CD4-positive, alpha-beta T cell treated with Interleukin-17A for 1 hour (primary cell): ENCODE measurements at places on chromosomes 4 and X.
A peak's percentile ranks its signal among the peaks of the same experiment; 100 is the strongest.

DNA sequence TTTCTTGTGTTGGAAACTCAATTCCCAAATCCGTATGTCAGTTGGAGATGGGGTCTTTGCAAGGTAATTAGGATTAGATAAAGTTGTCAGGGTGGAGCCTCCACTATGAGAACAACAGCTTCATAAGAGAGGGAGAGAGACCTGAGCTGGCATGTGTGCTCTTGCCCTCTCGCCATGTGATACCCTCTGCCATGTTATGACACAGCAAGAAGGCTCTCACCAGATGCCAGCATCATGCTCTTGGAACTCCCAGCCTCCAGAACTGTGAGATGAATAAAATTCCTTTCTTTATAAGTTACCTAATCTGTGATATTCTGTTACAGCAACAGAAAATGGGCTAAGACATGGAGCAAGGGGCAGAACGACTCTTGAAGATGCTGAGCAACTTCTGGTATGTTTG, 201.9 kb upstream of the BOD1L1 start:
- no peak for DNase-seq

DNA sequence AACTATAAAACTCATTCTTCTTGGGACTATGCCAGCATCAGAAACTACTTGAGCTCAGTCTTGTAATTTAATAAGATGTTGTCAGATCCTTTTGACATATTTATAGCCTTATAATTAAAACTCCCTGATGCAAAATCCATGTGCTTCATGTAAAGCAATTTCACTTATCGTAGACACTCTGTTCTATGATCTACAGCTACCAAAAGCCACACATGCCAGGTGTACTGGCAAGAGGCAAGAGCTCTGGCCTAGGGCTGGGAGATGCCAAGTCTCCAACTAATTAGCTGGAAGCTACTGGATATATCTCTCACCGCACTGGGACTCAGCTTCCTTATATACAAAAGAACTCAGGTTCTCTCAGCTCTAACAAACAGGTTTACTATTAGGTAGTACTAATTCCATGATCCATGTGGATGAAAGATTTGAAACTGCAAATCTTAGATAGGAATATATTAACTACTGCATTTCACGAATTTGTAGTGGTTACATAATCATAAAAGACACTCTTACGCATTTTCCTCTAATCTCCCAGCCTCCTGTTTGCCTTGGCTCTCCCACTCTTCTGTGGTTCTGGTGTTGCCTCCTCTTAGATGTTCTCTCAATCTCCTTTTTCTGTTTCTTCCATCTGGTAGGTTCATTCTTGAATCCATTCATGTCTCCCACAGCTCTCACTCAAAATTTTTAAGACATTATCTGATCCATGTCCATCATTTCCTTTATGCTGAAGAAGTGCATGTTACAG, 103.0 kb downstream of the HHIP start:
- no peak for DNase-seq

DNA sequence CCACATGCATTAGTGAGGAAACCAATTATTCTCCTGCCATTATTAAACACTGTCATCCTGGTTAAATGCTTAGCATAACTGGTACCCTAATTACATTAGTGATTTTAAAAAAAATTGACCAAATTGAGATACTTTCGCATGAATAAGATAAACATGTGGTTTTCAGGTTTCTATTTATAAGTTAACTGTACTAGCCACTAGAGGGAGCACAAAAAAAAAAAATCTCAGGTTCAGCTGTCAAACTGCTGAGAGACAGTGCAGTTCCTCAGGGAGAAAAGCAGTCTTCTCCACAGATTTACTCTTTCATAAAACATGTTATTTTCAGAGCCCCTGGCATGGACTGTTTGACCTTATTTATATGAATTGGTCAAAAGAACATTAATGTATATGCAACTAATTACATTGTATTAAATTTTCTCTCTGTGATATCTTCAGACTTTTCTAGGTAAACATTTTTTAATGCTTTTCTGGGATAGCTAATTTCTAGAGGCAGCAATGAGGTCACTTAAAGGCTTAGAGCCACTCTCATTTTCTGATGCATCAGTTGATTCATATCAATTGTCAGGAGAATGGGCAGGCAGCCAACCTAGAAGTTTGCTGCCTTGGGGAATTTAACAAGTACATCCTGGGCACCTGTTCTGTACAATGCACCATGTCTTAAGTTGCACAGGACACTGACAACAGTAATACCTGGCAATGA, 167.5 kb downstream of the CDS1 start:
- no peak for DNase-seq

DNA sequence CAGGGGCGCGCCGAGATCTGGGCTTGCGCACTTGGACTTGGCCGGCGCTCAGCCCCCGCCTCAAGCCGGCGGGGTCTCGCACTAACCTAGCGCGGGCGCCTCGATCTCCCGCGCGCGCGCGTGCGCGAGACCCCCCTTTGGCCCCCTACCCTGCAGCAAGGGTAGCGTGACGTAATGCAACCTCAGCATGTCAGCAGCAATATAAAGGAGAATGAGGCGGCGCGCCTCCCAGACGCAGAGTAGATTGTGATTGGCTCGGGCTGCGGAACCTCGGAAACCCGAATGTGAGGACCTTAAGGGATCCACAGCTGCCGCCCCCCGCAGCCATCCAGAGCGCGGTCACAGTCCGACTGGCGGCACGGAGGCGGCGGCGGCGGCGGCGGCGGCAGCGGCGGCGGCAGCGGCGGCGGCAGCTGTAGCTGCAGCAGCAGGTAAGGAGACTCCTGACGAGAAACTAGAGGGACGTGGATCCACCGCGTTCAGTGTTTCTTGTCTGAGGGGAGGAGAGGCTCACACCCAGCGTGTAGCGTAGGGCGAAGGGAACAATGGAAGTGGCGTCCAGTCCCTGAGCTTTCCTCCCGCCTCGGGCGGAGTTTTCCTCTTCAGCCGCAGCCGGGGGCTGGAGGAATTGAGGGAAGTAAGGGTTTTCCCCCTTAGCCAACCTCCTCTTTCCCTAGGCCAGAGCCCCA, at the start of the genes SATL1 and ZNF711:
Gene SATL1 (minus strand): TSS at position 19 of the 689 bp plus-strand sequence. CDS start 134,811 bp downstream, outside the sequence.
Gene ZNF711 (plus strand): TSS at position 231 of the 689 bp plus-strand sequence. CDS start 3,582 bp downstream, outside the sequence.
- DNase-seq = peak; percentile 23

GRCh38 chr4:86048426-86048825, 311.4 kb downstream of the MAPK10 start:
- DNase-seq = no peak
